CD4-positive, alpha-beta T cell treated with Interleukin-6 for 4 hours (primary cell): ENCODE measurements at places on chromosomes 3 and 15.
A peak's percentile ranks its signal among the peaks of the same experiment; 100 is the strongest.

- DNase-seq = no peak
Measured at GRCh38 chr3:150605998-150606641, 3.0 kb downstream of the SELENOT start.

GRCh38 chr15:25850154-25851111 is 12.7 kb downstream of the ATP10A start:
- DNase-seq = peak; percentile 84

DNA sequence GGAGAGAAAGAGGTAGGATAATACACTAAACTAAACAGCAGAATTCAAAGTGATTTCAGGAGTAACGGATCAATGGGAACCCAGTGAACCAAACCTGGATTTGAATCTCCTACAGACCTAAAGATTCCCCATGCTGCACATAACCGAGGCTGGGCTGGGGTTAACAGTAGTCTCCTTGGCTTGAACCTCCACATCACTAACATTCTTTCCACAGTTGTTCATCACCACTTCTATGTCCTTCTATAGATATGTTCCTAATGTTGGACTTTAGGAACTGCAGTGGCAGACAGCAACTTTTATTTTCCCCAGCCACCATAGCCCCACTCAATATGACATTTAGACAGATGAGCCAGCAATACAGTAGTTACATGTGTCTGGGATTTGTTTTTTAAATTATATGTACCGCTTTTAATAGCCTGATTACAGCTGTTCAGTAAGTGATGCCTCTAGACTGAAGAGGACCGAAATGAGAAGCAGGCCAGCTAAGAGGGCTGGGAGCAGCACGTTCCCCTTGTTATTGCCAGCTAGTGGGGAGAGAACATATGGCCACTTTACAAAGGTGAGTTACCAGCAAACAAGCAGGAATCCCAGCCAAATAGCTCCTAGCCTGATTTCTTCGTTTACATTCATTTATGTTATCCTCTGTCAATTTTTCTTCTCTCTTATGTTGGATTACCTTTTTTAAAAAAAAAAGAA is 472.6 kb upstream of the CDIN1 start:
- no peak for DNase-seq

DNA sequence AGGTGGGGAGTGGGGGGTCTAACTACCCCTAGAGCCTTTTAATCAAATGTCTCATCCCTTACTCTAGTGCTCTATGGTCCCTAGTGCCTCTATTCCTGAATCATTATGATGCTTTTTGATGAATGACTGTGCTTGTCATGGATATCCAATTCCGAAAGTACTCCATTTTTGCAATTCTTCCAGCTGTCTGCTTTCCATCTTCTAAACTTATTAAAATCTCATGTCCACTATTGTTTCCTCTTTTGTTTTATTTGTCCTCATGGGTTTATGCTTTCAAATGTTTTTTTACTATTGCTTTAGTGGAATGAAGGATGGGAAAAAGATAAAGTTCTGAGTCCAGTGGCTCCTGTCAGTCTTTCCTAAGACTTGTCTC is 77.2 kb upstream of the KCNMB2 start:
- DNase-seq = no peak

- no peak for DNase-seq
Measured at GRCh38 chr3:128727059-128727458, 1.1 kb downstream of the RAB7A start.

- DNase-seq = no peak
Measured at GRCh38 chr3:187292181-187292580, 644 bp upstream of the MASP1 start.

GRCh38 chr15:56530157-56530556 is 65.2 kb upstream of the MNS1 start:
- DNase-seq = no peak

- DNase-seq = no peak
Measured at GRCh38 chr15:38733331-38733730, 168.7 kb upstream of the RASGRP1 start.

GRCh38 chr15:40850576-40851112 is 6.8 kb downstream of the SPINT1 start:
- DNase-seq = no peak

- no peak for DNase-seq
Measured at GRCh38 chr15:67030036-67030762, 35.2 kb upstream of the SMAD3 start.

GRCh38 chr3:192831111-192831644 is 86.5 kb downstream of the MB21D2 start:
- no peak for DNase-seq

- no peak for DNase-seq
Measured at GRCh38 chr3:135503065-135503759, 462.3 kb upstream of the PPP2R3A start.

DNA sequence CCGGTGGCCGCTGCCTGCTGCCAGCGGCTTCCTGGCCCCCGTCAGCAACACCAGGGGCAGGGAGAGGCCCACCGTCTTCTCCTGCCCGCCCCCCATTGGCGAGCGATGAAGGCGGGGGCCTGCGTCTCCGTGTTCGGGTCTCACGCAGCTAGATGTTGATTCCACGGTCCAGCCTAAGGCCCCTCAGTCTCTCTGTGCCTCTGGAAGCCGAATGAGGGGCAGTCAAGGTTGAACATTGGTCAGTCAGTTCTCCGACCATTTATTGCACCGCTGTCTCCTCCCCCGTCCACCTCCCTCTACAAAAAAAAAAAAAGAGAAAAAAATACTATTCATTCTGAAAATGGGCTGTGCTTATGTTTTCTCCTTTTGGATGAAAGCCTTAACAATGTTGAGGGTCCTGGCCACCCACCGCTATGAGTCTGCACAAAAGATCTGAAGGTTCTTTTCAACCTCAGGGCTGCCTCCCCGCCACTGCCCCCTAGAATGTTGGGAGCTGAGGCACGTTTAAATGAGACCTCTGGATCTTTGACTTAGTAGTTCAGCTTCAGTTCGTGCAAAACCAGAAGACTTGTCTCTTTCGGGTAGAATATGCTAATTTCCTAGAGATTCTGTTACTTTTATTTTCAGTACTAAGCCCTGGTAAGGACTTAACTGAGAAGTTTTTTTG is 736 bp downstream of the IREB2 start:
- no peak for DNase-seq

- DNase-seq = peak; percentile 88
Measured at GRCh38 chr3:20039765-20040547, at the start of gene KAT2B. KAT2B (plus strand) TSS chr3:20040446; CDS start chr3:20040478, 32 bp downstream.

GRCh38 chr3:132595014-132595413 is 2.1 kb upstream of the ACKR4 start:
- no peak for DNase-seq

DNA sequence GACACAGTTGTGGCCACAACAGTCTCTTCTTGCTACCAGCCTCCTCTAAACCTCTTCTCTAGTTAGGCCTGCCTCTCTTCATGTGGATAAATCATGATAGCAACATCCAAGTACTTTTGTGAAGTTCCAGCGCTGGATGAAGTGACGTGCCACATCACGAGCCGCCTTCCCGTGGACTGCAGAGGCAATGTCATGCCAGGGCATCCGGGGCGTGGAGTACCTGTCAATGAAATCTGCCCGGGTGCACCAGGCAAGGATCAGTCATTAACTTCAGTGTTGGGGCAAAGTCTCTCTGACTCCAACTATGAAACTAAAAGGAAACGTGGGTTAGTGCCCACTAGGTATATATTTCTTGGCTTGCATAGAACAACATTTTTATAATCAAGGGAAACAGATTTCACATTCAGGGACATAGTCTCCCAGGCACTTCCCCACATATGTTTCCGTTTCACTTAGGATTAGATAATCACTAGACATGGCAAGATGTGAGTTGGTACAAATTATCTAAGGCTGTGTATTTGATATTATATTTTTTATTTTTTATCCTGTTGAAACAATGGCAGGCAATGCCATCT is 133.6 kb downstream of the PLD1 start:
- DNase-seq = no peak

- DNase-seq = no peak
Measured at GRCh38 chr15:53549697-53550305, 209.7 kb downstream of the WDR72 start.

GRCh38 chr15:39444735-39445470 is 136.0 kb upstream of the THBS1 start:
- DNase-seq = no peak

DNA sequence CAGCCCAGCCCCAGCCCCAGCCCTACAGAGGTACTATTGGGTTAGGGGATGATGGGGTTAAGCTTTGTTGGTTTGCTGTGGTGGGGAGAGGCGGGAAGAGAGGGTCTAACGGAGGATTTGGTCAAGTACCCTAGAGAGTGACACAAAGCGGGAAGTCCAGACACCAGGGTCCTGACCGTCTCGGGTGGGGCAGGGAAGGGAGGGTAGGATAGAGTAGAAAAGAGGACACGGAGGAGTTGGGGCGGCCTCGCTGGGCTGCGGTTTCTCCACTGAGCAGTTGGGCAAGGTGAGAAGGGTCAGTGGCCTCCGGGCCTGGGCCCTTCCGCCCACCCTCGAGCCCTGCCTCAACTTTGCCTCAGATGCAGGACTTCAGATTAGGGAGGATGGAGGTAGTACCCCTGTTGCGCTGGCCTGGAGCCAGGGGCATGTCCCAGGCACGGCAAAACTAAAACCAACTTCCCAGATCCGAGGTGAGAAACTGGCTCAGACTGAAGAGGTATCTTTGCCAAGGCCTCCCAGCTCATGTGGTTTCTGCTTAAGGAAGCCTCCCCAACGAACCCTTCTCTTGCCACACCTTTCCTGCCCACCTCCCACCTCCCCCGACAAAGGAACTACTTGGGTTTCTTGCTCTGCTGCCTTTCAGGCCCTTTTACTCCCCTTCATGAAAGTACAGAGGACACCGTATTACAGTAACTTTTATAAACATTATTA is 551 bp downstream of the PML start:
- peak; percentile 23 for DNase-seq

DNA sequence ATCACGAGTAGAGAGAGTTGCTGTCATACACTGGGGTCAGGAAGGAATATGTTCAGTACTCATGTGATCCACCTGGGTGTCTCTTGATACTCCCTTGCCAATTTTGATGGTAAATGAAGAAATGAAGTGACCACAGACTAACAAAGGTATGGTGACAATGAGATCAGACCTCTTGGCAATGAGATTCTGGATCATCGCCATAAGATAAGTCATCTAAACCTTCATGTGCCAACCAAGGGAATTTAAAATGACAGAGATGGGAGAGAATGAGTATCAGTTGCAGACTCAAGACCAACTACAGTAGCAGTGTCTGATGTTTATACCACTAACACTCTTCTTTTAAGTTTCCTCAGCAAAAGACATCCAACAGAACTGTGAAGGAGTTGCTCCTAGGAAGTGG is 601.0 kb downstream of the MECOM start:
- no peak for DNase-seq

- DNase-seq = peak; percentile 15
Measured at GRCh38 chr3:40290396-40290795, 19.1 kb upstream of the EIF1B start.

DNA sequence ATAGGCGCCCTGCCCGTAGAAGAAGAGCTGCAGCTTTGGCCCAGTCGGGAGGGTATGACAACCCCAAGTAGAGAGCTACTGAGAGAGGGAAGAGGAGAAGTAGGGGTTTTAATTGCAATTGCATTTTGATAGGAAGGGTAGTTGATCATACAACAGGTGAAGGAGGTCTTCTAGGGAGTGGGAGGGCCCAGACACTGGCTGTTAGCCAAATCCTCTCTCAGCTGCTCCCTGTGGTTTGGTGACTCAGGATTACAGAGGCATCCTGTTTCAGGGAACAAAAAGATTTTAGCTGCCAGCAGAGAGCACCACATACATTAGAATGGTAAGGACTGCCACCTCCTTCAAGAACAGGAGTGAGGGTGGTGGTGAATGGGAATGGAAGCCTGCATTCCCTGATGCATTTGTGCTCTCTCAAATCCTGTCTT is 408.9 kb upstream of the THBS1 start:
- peak; percentile 2 for DNase-seq

GRCh38 chr15:29103824-29104565 is 165.6 kb downstream of the NSMCE3 start:
- peak; percentile 61 for DNase-seq

- DNase-seq = no peak
Measured at GRCh38 chr3:40765884-40766283, 241.1 kb downstream of the ZNF621 start.

- no peak for DNase-seq
Measured at GRCh38 chr15:35602836-35603235, 56.9 kb upstream of the DPH6 start.

- no peak for DNase-seq
Measured at GRCh38 chr3:64825404-64826120, 137.8 kb upstream of the ADAMTS9 start.

GRCh38 chr3:159852821-159853505 is 135.7 kb upstream of the IL12A start:
- no peak for DNase-seq

DNA sequence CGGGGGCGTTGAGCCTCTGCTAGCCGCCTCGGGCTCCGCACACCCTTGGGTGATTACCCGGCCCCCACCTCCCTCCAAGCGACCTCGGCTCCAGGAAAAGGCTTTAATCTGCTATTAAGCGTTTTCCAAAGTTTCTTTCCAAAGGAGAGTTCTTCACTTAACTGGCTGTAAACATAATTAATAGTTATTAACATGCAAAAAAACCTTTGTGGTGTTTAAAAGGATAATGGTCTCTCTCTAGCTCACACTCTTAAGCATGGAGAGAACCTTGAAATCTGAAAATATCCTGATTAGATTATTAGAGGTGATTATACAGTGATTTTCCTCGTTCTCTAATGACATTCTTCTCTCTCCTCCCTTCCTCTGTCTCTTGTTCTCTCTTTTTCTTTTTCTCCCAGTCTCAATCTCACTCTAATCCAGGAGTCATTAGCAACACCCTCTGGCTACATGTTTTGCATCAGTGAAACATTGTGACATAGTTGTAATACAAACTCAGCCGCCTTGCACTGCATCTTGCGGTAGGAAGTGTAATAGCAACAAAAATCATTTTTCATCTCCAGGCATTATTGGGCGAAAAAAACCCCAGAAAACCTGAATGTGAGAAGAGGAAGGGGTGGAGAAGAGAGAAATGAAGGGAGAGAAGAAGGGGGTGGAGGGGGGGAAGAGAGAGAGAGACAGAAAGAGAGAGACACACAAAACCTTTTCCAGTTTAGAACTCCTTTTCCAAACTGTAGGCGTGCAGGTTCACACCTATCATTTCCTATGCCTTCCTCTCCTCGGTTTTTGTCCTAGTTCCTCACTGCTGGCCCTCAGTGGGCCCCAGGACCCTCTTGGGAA is 24.4 kb downstream of the NR2F2 start:
- DNase-seq = no peak

DNA sequence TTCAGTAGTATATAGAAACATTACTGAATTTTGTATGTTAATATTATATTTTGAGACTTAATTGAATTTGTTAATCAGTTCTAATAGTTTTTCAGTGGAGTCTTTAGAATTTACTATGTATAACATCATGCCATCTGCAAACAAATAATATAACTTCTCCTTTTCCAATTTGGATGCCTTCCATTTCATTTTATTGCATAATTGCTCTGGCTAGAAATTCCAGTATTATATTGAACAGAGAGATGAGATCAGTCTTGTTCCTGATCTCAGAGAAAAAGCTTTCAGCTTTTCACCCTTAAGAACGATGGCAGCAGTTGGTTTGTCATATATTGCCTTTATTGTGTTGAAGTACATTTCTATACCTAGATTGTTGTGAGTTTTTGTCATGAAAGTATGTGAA is 40.4 kb downstream of the OR4F15 start:
- DNase-seq = no peak

GRCh38 chr15:53694476-53694874 is 65.0 kb downstream of the WDR72 start:
- no peak for DNase-seq

GRCh38 chr3:126313166-126313565 is 44.0 kb downstream of the KLF15 start:
- DNase-seq = no peak

- DNase-seq = no peak
Measured at GRCh38 chr15:93451265-93451664, 362.3 kb upstream of the RGMA start.

GRCh38 chr15:87193481-87193880 is 1063.1 kb downstream of the NTRK3 start:
- no peak for DNase-seq
